ENCODE measurements at places on chromosomes 1 and 21.
A peak's percentile ranks its signal among the peaks of the same experiment; 100 is the strongest.

GRCh38 chr1:226029093-226029496 lies 30.0 kb upstream of the SDE2 start:
- no peak for DNase-seq

GRCh38 chr1:10935246-10935645 lies 77.2 kb upstream of the TARDBP start:
- DNase-seq: no peak

DNA sequence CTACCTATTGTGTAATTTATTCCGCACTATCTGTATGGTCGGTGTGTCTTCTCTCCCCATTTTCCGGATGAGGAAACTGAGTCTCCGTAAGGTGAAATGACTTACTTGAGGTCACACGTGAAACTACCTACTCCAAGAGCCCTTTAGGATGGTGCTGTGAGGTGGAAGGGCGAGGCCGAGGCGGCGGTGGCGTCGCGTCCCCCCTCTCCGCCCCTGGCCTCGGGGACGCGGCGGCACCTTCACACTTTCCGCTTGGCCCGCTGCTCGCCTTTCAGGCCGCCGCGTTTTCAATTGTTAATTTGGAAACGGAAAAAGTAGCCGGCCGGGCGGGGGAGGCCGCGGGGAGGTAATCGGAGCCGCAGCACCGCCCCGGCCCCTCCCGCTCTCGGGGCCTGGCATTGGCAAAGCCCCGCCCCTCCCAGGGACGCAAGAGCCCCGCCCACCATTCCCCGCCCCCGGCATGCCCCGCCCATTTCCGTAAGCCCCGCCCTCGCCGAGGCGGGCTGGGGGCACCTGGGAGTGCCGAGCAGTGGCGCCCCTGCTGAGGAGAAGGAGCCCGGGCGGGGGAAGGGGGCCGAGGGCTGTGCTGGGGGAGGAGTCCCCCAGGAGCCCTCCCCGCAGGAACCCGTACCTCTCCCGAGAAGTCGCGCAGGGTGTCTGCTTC lies 18.6 kb downstream of the KCNQ4 start:
- DNase-seq: no peak

- DNase-seq: no peak
Observed at GRCh38 chr1:202235003-202235660, 41.5 kb downstream of the LGR6 start.

DNA sequence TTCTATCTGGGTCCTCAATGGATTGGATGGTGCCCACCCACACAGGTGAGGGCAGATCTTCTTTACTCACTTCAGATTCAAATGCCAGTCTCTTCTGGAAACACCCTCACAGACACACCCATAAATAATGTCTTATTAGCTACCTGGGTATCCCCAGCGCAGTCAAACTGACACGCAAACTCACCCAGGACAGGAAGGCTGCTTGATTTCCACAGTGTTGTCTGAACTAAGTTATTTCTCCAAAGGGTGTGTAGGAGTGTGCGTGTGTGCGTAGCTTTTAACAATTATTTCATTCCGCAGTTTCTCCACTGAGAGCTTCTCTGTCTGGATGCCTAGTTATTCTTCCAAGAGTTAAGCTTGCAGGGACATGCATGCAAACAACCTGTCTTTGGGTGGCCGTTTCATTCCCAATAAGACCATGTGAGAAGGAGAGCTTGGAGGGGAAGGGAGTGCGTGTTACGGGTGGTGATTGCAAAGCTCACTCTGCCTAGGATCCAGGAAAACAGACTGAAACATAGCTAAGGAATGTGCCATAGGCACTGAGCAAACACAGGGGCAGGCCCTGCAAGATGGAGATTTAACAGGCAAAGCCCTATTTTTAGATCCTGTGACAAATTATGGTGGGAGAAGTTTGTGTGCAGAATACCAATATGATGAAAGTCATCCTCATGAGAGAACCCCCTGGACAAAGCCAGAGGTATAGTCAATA lies 269.7 kb downstream of the DYRK1A start:
- DNase-seq: no peak

DNA sequence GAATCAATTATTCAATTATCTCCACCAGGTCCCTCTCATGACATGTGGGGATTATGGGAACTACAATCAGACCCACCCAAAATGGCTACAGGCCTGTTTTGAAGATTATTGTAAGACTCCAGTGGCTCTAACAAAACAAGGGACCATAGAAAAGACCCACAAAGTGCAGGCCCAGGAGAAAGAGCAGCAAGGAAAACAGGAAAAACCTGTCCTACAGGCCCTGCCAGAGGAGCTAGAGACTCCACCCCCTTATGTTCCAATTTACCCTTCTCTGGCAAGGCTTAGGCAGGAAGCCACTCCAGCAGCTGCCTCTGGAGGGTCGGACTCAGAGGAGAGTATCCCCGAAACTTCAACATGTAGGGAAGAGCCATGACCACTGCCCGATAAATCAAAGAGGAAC lies 96.5 kb downstream of the LIPI start:
- DNase-seq: no peak

DNA sequence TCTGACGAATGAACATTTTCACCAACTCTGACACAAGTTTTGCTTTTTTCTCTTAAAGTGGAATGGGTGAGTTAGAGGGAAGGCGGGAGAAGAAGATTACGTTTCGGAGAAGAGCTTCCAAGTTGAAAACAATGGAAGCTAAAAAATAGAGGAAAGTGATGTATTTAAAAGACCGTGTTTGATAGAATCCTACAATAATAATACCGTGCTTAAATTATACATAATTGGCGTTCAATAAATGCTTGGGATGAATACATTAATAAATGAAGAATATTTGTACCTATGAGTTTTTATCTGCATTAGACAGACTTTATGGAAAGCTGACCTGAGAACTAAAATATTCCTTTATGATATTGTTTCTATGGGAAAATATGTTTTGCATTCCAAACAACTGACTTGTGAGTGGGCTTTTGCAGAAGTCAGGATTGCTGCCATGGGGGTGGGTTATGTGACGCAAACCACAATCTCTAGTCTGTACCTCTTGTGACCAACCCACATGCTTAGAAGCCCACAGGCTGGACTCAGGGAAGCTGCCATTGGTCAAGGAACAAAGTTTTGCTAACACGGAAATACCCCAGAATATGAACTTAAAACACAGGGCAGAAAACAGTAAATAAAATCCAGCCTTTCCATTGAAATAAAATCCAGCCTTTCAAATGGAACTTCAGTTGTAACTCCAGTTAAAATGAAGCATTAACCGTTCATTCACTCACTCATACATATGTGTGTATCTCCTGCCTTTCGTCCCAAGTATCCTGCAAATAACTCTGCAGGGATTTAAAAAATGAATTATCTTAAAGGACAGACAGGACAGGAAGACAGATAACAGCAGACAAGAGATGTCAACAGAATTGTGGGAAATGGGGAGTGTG lies 21.3 kb upstream of the ATF3 start:
- DNase-seq: no peak

DNA sequence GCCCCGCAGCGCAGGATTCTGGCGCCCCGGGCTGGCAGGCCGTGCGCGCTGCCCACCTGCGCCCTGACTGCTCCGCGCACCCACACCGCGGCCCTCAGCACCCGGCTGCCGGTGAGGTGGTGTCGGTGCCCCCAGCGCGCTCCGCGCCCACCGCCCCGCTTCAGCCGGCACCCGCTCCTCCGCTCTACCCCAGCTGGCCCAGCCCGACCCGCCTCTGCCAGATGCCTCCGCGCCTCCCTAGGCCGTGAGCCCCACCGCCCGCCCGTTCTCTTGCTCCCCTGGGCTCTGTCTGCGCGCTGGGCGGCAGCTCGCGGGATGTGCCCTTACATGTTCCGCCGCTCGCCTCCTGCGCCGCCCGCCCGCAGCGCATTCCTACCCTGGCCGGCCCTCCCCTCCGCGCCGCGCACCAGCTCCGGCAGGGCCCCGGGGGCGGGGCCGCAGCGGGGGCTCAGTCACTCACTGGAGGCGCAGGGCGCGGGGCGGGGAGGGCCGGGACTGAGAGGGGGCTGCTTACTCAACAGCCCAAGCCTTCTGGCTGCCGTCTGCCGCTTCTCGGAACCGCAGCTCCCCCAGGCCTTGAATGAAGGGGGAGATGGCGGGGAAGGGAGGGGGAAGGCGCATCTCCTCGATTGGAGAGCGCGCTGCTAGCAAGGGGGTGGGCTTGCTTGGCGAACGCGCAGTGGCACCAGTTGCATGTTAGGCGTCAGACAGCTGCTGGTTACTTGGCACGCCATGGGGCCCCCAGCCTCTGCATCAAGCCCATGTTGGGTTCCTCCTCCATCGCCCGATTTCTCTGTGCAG lies at the start of gene PHLDA3:
TSS of gene PHLDA3 (minus strand) at position 345 of the 801 bp plus-strand sequence. CDS start 402 bp downstream, outside the sequence.
- DNase-seq: peak; percentile 86

- peak; percentile 6 for DNase-seq
Observed at GRCh38 chr1:48645883-48646282, 130.8 kb downstream of the BEND5 start.

- DNase-seq: no peak
Observed at GRCh38 chr21:42655796-42656770, 2.7 kb downstream of the PDE9A start.

- peak; percentile 29 for DNase-seq
Observed at GRCh38 chr1:53663529-53664300, 75.2 kb downstream of the GLIS1 start.

DNA sequence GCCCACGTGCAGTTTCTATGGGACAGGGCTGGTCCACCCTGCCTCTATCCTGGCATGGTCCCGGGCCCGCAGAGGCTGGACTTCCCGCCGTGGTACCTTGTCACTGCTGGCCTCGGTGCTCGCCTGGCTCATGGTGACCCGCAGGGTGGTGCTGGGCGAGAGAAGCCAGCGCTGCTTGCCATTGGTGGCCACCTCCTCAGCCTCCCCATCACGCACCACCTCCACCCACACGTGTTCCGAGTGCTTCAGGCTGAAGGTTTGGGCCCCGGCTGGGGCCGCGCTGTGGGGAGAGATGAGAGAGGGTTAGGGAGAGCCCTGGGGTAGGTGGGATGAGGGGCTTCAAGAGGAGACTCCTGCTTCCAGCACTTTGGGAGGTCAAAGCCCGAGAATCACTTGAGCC lies 14.5 kb downstream of the PADI2 start:
- DNase-seq: no peak

DNA sequence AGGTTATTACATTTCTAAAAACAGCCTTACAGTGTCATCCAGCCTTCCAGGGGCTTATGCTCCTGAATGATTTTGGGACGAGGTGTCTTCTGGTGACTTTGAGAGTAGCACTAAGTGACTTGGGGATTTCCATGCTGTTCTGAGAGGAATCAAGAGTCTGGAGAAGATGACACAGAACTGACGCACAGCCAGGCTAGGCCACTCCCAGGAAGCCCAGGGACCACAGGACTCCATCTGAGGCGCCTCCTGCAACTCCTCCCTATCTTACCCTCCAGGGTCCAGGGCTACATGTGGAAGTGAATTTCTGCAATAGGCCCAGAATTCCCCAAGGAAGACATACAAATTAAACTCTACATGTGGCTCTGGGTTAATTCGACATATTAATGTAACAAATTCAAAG lies 92.5 kb downstream of the SLC25A24 start:
- DNase-seq: no peak

DNA sequence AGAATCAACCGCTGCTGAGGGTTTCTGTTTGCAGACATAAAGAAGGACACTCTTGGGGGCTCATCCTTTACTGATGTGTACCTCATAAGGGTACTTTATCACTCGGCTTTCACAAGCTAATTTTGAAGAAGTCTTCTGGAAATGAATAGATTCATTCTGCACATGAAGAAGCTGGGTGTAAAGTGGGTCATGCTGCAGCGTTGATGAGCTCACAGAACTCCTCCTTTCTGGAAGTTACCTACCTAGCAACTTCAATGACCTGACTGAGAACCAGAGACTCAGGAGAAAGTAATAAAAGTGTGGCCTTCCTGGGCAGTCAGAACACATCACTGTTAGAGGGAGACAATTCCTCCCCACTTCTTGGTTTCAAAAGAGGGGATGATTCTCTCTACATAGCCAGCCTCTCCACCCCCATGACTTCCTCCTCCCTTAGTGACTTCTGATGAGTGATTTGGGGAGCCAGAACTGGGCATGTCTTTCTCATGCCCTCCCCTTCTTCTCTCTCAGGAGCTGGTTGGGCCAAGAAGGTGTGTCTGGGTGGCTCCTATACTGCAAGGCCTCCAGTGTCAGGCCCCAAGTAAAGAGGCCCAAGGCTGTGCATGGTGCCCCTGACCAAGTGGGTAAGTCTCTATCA lies 27.0 kb downstream of the PCNX2 start:
- no peak for DNase-seq

DNA sequence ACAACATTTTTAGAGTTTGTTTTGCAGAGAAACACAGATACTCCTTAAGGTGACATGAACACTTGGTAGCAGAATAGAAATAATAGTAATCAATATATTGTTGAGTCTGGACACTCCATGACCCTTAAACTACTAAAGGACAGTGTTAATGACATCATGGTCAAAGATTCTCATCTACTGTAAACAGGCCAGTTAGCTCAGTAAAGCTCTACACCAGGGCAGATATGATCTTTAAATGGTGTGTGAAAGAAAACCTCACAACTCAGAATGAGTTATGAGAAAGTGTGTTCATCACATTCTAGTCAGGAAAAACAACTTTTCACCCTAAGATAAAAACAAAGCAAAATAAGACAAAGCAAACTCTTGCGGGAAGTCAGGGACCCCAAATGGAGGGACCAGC lies 58.1 kb upstream of the ADAMTS5 start:
- no peak for DNase-seq
